Naive B cell (primary cell): ENCODE measurements at places on chromosomes 7 and 10. TPM values are rescaled to one million over a fixed set of nuclear protein-coding genes. Genes with fewer than 3 reads are reported as not detected.

- no peak overlapping the region for H3K27ac ChIP-seq
- DNase-seq, result no peak
- H3K4me1 ChIP-seq, result no peaks in the 10 kb centered on the region
- H3K27me3 ChIP-seq, result peaks cover 6% of the 10 kb centered on the region
- H3K36me3 ChIP-seq, result no peaks in the 10 kb centered on the region
Measured at GRCh38 chr10:91681361-91682276, 48.7 kb upstream of the PPP1R3C start.

GRCh38 chr7:96833676-96834453 is 124.2 kb upstream of the SEM1 start:
- no peaks in the 10 kb centered on the region for H3K27me3 ChIP-seq
- peaks cover 15% of the 10 kb centered on the region for H3K4me1 ChIP-seq
- H3K36me3 ChIP-seq, result no peaks in the 10 kb centered on the region
- H3K27ac ChIP-seq, result no peak overlapping the region
- DNase-seq, result no peak
- no peak overlapping the region for H3K4me3 ChIP-seq

The GRID1 gene
- polyA plus RNA-seq, result not detected

- peaks cover 9% of the 10 kb centered on the region for H3K27me3 ChIP-seq
- no peak overlapping the region for H3K27ac ChIP-seq
- no peak overlapping the region for H3K4me3 ChIP-seq
- no peaks in the 10 kb centered on the region for H3K4me1 ChIP-seq
- DNase-seq, result no peak
- peaks cover 4% of the 10 kb centered on the region for H3K36me3 ChIP-seq
Measured at GRCh38 chr7:54955296-54955695, 63.5 kb upstream of the EGFR start.

The DUSP5 gene
- polyA plus RNA-seq, result 25.5 TPM
